ENCODE measurements at places on chromosomes 3 and 15. TPM values are rescaled to one million over a fixed set of nuclear protein-coding genes. Genes with fewer than 3 reads are reported as not detected.

- DNase-seq = no peak
Measured at GRCh38 chr3:38149708-38150107, 11.2 kb downstream of the MYD88 start.

- no peak for DNase-seq
Measured at GRCh38 chr3:179189759-179190158, 41.6 kb downstream of the PIK3CA start.

GRCh38 chr15:41775651-41776050 is 1.4 kb downstream of the MAPKBP1 start:
- DNase-seq = no peak

The CD276 gene
- 72.8 TPM for total RNA-seq

DNA sequence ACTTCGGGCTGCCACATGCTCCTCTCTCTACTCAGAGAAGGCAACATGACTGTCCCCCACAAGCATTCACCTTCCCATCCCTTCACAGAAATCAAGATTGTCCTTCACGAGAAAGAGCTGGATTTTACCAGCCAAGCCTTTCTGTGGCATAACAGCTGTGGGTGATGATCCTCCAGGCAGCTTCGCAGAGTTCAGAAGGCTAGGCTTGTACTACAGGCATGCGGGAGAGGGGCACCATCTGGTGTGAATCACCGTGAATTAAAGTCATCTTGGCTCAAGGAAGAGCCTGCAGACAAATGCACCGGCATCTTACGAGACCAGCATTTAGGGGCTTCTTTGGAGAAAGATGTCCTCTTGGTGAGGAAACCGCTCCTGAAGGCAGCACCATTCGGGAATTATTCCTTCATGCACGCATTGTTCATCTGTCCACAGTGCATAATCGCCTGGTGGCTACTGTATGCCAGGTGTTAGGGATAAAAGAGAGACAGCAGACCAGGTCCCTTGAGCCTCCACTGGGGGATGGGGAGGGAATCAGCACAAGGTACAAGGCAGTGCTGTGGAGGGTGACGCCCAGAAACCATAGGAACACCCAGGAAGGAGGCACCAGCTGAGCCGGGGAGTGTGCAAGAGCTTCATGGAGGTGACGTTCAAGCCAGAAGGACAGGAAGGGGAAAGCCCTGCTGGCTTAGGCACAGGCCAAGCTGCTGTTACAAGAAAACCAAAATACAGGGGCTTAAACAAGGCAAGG is 108.6 kb downstream of the TMEM266 start:
- no peak for DNase-seq

- no peak for DNase-seq
Measured at GRCh38 chr3:32882603-32883025, 64.8 kb downstream of the TRIM71 start.

The UPK1B gene
- 0.26 TPM for total RNA-seq

The ACSBG1 gene
- total RNA-seq = not detected

DNA sequence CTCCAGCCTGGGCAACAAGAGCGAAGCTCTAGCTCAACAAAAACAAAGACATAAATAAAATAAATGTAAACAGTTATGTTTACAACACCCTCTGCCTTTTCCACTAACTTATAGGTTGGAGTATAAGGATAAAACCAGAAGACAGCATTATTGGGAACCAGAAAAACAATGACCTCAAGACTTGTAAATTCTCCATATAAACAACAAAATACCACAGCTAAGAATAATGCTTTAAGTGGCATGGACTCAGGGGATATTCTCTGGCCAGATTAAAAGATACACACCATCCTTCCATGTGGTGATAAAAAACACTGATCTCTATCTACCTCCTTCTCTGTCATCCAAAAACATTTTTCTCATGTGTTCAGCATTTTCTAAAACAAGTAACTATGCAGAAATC is 500.6 kb downstream of the MAGI1 start:
- no peak for DNase-seq

The CCK gene
- not detected for total RNA-seq

The OXNAD1 gene
- total RNA-seq = 14.2 TPM

The TMEM43 gene
- 53.7 TPM for total RNA-seq

GRCh38 chr3:78632925-78633553 is 1134.8 kb downstream of the ROBO1 start:
- no peak for DNase-seq

GRCh38 chr3:30508339-30508738 is 98.1 kb upstream of the TGFBR2 start:
- no peak for DNase-seq

DNA sequence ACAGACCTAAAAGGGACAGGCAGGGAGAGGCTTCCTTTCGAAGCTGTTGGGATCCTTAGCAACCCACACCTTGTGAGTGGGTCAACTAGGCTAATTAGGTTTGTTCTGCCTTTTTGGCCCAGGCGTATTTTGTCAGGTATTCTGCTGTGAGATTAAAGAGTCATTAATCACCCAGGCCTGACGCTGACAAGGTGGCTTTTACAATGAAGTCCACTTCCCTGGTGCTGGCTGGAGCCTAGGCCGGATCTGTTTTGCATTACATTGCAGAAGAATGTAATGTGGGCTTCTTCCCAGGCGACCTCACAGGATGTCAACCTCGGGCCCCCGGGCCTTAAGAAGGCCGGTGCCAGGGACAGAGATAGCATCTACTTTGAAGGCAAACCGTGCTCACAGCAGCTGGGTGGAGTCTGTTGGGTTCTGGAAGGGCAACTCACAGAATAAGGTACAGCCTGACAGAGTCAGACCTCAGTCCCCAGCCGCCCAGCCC is 76.9 kb downstream of the HES1 start:
- DNase-seq = no peak

The USP8 gene
- 49.0 TPM for total RNA-seq

All from right cardiac atrium (tissue), 5 donors.